ENCODE measurements at places on chromosomes 2 and 18.

- DNase-seq, result no peak
Measured at GRCh38 chr2:234143896-234144295, 93.4 kb downstream of the SPP2 start.

- no peak for DNase-seq
Measured at GRCh38 chr18:54125429-54125828, 99.0 kb downstream of the MBD2 start.

GRCh38 chr18:50709193-50709592 is 110.6 kb downstream of the MRO start:
- no peak for DNase-seq

DNA sequence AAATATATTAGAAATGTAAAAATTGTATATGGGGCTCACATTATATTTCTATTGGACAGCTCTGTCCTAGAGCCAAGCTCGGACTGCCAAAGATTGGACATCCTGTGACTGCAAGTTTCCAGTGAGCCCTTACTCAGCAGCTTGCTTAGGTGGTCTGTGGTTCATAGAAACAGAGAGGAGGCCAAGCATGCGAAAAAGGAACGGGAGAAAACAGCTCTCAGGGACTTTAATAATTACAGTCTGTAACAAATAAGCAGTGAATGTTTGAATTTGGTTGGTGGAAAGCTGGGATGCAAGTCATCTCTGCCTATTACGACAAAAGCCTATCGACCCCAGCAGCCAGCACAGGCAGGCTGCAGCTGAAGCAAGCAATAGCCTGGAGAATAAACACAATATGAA is 35.6 kb downstream of the WIPF1 start:
- no peak for DNase-seq

GRCh38 chr18:37604032-37604431 is 38.4 kb upstream of the CELF4 start:
- no peak for DNase-seq

DNA sequence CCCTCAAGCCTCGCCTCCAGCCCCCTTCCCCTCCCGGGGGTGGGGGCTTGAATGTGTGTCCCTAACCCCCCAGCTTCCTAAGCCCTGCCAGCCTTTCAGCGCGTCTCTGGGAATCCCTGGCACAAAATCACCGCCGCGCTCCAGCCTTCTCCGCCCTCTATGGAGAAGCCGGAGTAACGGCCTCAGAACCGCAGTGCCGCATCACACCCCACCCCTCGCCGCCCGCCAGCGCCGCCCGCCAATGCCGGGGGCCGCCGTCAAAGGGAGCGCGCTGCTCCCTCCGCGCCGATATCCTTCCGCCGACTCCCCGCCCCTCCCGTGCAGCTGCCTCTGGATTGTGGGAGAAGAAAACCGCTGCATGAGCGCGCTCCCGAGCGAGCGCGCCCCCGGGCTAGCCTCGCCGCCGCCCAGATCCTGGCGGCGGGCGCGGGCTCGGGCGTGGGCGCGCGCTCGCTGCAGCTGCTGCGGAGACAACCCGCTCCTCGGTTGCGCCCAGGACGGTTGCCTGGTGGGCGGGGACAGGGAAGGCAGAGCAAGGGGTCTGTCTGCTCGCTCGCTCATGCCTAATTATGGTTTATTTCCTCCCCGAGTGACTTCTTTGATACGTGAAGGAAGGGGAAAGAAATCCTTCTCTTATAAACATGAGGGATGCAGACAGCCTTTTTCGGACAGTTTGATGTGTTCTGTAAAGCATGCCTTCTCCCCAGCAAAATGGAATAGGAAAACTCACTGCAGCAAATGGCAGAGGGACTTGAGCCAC is at the start of gene CCDC88A:
Gene CCDC88A, minus strand, starts transcription at position 178 of the 760 bp plus-strand sequence. CDS start 777 bp downstream, outside the sequence.
- DNase-seq, result peak; percentile 97

- DNase-seq, result peak; percentile 57
Measured at GRCh38 chr2:73859721-73860586, 31.2 kb downstream of the STAMBP start.

GRCh38 chr2:27741673-27742072 is 29.8 kb upstream of the MRPL33 start:
- DNase-seq, result no peak

- DNase-seq, result no peak
Measured at GRCh38 chr2:116517936-116518335, 1296.6 kb upstream of the DDX18 start.

DNA sequence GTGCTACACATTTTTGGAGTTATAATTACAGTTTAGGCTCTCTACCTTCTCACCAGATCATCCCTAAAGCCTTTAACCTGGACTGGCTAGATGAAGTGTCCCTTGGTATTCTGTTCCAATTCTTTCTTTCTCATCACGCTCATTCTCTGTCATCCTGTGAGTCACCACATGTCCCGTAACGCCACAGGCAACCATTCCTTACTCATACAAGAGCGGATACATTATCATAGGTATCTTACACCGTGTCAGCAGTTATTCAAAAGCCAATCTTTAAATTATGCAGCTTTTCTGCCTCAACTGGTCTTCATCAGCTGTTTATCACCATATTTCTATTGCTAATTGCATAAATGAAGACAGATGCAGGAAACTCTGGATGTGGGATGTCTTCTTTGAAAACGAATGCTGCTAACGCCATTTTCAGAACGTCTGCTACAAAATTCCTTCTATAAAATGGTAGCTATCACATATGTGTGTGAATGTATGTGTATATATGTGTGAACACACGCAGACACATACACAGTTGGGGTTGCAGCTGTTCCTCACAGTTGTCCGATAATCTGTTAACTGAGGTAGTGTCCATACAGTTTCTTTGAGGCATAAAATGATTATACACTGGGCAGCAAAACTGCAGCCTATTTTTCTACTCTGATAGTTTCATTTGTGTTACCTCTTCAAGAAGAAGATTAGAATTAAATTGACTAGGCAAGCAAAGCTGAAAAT is 47.9 kb downstream of the EML6 start:
- DNase-seq, result no peak

GRCh38 chr2:217631115-217631514 is 371.7 kb downstream of the TNS1 start:
- DNase-seq, result no peak

DNA sequence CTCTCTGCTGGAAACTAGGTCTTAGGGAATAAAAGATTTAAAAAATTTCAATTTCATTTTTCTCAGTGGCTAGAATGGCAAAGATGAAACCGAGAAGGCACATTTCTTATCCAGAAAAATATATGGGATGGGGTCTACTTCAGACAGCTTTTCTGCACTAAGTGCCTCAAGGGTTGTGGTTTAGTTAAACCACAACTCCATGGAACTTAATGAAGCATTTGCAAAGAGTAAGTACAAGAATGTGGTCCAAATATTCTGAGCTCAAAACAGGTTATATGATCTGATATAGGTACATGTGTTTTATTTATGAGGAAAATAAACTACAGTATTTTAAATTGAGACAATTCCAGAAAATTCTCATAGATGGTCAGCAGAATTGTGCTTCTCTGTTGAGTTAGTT is 101.8 kb upstream of the FZD5 start:
- no peak for DNase-seq

- no peak for DNase-seq
Measured at GRCh38 chr2:169182573-169182972, 113.2 kb downstream of the DHRS9 start.

DNA sequence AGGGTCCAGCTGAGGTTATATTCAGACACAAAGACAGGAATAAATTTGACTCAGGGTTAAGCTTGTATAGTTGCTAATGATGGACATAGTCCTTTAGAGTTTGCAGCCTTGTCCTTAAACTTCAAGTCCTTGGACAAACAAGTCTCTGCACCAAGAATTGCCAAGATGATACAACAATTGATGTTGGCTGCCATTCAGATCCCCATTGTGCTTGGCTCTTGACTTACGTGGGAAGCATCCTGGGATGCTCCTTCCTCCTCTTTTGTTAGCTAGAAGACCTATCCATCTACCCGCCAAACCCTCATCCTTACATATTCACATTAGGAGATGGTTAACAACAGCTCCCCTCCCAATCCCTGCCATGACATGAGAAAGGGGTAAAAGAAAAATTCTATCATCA is 115.6 kb downstream of the RDH14 start:
- DNase-seq, result no peak

DNA sequence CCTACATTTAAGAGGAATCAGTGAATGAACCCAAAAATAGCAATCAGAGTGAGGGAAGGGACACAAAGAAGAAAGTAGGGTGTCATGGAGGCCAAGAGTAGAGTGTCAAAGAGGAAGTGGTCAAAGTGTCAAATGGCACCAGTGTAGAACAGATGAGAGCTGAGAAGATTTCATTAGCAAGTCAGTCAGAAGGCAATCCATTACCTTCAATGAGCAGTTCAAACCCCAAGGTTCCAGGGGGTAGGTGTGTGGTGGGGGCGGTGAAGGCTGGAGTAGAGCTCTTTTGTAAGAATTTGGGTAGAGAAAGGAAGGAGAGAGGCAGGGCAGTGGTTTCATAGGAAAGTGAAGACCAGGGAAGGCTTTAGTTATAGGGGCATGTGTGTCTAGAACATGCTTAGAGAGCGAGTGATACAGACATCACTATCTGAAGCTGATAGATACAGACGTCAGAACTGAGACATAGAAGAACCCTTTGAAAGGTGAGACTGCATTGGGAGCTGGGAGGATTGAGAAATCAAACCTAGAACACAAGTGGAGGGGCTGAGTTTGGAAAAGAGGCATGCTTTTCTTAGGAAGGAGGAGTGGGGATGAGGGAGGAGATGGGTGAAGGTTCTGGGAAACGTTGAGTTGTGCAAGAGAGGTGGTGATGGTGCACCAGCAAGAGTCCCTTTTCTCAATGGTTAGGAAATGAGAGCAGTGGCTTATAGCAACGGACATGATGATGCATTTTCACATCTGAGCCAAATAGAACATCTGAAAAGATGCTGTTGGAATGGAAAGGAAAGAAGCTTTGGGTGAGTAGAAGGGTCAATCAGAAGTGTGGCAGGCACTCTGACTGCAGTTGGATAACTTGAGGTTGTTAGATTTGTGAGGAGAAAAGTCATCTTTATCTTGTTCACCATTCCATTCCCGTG is 48.9 kb upstream of the IL1RL1 start:
- DNase-seq, result no peak

GRCh38 chr18:64137914-64138313 is 11.0 kb downstream of the LINC00305 start:
- no peak for DNase-seq

All from fibroblast of skin of left biceps (primary cell).